ENCODE measurements at places on chromosomes 3 and 15.

DNA sequence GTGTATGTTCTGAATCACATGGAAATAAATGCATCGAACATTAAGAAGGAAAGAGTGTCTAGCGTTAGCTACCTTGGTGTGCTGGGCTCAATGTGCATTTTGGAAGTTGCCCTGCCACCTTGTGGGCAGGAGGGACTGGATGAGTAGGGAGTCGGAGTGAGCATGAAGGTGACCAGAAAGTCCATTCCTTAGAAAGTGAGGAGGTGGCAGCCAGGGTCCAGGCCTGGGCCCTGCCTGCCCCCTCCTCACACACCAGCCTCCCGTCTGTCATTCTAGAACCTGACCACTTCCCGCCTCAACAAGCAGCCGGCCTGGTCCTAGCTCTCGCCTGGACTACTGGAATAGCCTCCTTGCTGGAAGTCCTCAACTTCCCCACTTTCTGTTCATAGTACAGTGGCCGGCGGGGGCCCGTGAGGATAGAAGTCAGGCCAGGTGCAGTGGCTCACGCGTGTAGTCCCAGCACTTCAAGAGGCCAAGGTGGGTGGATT, 10.2 kb upstream of the GATA2 start:
- no peak for DNase-seq

- no peak for DNase-seq
These were observed 34.2 kb upstream of the SIAH2 start for GRCh38 chr3:150797155-150797554.

DNA sequence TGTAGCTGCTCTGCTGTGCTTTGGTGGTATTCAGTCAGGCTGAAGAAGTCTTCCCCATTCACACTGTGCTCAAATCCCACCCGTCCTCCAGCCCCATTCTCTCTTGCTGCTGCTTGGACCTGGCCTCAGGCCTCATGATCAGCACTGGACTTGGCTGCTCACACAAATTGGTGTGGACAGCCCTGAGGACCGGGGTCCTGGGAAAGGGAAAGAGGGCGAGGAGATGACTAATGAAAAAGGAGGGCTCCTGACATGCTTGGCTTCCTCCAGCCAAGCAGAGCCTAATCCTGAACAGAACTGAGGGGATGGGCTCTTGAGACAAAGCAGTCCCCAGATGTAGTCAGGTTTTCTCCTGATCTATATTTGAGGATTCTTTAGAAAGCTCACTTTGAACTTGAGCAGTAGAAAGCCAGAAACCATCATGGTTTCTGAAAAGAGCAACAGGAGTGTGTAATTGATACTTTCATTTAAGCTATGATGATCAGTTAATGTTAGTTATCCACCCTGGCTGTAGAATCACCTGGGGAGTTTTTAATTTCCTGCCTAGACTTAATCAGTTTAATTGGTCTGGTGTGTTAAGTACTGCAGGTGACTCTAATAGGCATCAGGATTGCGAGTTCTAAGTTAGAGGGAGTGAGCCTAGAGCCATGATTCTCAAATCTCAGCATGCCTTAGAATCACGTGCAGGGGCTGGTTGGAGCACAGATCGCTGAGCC, 79.4 kb upstream of the THBS1 start:
- no peak for DNase-seq

GRCh38 chr3:12985148-12985547, 88.1 kb downstream of the IQSEC1 start:
- DNase-seq = no peak

GRCh38 chr3:2458816-2459215, 360.1 kb downstream of the CNTN4 start:
- DNase-seq = no peak

DNA sequence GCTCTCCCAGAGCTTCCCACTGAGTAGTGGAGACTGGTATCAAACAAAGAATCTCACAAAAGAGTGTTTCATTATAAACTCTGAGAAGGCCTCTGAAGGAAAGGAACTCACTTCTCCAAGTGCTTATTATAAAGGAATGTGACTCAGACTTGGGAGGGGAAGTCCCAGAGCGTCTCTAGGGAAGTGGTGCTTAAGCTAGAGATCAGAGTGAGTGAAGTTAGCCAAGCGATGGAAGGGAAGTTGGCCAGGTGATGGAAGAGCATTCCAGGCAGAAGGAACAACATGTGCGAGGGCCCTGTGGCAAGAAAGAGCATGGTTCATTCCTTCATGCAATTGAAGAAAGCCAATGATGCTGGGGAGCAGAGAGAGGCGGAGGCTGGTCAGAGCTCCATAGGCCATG, 2.3 kb downstream of the XYLB start:
- DNase-seq = peak; percentile 45

DNA sequence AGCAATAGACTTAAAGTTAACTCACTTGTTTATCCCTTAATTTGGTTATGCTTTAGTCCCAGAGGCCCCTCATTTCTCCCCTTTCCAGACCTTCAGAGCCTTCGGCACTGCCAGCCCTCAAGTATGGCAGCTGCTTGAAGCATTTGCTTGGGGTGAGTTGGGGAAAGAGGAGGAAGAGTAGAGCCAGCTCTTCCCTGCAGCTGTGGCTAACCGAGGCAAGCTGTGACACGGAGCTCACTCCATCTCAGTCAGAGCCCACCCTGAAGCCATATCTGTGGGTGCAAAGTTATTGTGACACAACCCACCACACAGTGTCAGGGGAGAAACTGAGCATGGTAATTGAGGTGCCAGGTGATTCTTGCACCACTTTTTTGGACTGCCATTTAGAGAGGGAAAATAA, 66.1 kb downstream of the FILIP1L start:
- DNase-seq = no peak

GRCh38 chr15:38885471-38885952, 320.9 kb upstream of the RASGRP1 start:
- no peak for DNase-seq

DNA sequence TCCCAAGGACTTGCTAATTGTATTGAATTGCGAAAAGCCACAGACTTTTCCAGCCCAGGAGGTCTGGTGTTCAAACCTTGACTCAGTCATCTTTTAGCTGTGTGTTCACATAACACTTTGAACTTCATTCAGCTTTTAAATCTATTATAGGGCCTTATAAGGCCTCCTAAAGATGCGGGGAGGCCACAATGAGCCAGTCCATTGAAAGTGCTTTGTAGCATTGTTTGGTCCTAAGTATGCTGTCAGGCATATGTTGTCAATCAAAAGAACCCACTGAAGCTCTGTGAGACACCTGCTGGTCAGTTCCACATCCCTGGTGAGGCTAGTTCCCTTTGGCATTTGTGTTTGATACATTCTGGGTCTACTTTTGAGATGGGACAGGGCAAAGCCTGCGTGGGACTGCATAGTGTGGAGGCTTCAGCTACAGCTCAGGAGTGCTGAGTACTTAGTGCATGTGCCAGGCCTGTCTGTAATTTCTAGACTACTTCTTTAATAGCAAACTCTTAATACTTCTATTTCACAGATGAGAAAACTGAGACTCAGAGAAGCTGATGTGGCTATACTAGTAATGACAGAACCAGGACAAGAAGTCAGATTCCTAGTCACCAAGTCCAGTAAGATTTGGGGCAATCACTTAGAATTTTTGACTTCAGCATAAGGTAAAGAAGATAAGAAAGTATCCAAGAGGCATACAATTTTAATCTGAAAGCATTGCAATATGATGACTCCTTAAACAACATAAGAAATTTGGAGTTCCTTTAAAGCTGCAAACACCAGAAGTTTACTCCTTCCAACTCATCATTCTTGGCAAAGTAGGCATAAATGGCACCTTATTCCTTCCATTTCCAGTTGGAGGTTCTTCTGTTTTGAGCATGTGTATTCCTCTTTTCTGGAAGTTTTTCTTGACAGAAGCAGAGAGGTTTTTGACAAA, 213.0 kb downstream of the PDCD6IP start:
- no peak for DNase-seq

- no peak for DNase-seq
These were observed 41.0 kb downstream of the ITGB5 start for GRCh38 chr3:124846189-124846588.

GRCh38 chr3:170768334-170768801, 101.6 kb downstream of the RPL22L1 start:
- DNase-seq = peak; percentile 40

- no peak for DNase-seq
These were observed 103.8 kb downstream of the WDR76 start for GRCh38 chr15:43930556-43930955.

DNA sequence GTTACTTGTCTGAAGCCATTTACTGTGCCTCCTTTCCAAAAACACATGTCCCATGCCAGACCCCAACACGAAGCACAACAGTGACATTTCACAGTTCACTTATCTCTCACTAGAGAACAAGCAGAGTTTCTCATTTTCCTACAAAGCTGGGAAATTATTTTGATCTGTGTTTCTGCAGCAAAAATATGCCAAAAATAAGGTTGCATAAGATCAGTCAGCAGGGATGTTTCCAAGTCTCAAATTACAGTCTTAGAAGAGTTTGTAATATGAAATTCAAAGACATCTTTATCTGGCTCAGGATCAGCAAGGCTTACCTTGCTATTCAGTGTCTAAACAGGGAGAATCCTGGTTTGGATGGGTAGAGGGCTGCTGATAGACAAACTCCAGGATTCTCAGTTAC, 75.5 kb downstream of the GJD2 start:
- no peak for DNase-seq

DNA sequence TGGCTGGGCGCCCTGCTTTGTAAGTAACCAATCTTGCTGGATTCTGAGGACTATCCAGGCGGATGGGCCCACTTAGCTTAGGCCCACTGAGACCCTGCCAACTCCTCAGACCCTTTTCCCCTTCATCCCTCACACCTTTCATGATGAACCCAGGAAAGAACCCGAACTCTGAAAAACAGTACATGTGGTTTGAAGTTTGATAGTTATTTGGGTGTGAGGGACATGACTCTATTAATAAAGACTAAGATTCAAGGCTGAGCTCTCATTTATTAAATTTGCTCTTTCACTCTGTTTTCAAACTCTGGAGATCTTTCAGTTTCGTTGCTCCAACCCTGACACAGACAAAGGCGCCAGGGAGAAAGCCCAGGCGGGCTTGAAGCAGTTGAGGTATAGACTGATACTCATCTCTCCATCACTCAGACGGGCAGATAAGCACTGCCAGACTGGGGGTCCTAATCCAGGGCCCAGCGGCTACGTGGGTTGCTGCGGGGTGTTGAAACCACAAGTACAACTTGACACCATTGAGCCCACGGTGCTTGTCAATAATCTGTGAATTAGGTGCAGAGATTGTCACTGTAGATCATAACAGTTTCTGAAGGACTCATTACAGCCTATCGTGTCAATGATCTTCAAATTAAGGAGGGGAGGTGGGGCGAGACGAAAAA, 7.2 kb upstream of the SOX2 start:
- DNase-seq = no peak

DNA sequence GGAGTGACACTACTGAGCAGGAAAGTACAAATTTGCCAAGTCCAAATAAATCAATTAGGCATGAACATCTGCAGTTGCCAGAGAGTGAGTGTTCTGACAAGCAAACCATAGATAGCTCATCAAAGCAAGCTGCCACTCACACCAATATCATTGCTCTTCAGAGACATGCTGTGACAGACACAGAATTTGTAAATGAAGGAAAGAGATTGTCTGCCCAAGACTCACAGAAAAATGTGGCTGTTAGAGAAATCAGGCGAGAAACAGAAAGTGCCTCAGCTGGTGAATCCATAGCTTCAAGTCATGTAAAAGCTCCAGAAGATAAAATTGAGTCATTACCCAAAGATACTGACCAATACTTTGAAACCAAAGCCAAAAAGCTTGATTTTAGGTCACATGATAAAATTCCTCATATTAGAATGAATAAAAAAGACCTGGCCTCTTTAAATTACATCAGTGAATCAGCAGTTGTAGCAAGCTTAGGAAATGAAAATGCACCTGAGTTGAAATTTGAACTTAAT, 50.8 kb downstream of the CRYBG3 start:
- no peak for DNase-seq

GRCh38 chr15:48021336-48022086, 99.3 kb upstream of the SLC24A5 start:
- no peak for DNase-seq

- no peak for DNase-seq
These were observed 218.8 kb downstream of the VPS13C start for GRCh38 chr15:61841466-61841865.

GRCh38 chr15:69402816-69403215, 11.3 kb upstream of the KIF23 start:
- DNase-seq = no peak

DNA sequence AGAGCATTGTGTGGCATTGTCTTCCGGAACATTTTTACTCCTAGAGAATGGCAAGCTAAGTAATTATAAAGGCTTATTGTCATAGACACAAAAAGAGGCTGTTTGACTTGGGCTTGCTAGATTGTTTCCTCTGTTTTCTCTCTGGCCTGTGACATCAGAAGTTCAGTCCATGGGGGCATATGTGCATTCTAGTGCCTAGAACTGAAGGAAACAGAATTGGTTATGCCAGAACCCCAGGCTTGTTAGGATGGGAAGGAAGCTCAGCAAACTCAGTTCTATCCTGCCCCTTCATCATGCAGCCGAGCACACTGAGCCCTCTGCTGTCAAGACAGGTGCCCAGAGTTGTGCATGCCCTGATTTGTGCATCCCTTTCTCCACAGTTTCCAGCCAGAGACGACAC, 131.3 kb downstream of the PDE8A start:
- DNase-seq = no peak

DNA sequence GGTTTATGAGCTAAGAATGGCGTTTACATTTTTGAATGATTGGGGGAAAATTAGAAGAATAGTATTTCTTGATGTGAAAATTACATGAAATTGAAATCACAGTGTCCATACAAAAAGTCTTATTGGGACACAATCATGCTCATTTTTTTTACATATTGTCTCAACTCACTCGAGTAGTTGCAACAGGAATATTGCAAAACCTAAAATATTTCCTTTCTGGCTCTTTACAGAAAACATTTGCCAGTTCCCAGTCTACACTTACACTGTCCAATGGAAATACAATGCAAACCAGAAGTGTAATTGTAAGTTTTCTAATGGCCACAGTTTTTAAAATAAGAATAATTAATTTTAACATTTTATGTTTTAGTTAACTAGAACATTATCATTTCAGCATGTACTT, 137.8 kb downstream of the SAMMSON start:
- no peak for DNase-seq

GRCh38 chr3:9715764-9716437, 12.3 kb downstream of the CPNE9 start:
- peak; percentile 73 for DNase-seq

- DNase-seq = no peak
These were observed 71.3 kb upstream of the FNDC3B start for GRCh38 chr3:171967932-171968678.

Data from CD4-positive, alpha-beta T cell (primary cell).